ENCODE measurements at places on chromosomes 6 and 20.
A peak's percentile ranks its signal among the peaks of the same experiment; 100 is the strongest.

GRCh38 chr6:131107151-131107550, 28.1 kb upstream of the AKAP7 start:
- no peak overlapping the region for H3K27ac ChIP-seq
- no peaks in the 10 kb centered on the region for H3K4me1 ChIP-seq
- H3K4me3 ChIP-seq: no peak overlapping the region
- H3K36me3 ChIP-seq: no peaks in the 10 kb centered on the region
- DNase-seq: no peak

DNA sequence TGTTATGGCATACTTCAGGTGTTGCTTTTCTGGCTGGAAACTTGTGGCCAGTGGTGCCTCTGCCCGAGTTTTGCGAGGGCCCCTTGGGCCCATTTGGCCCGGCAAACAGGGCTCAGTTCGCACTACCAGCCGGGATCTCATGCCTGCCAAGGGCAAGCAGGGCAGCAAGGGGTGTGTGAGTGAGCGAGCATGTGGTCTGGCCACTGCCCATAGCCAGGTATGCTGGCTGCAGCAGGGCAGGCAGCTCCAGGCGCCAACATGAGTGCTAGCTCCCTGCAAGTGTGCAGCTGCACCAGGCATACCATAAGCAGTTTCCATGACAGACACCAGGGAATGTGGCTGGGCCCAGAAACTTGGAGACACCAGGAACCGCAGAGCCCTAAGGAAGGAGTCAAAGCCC, 389.5 kb downstream of the NKAIN2 start:
- H3K4me3 ChIP-seq: no peak overlapping the region
- no peaks in the 10 kb centered on the region for H3K36me3 ChIP-seq
- H3K27ac ChIP-seq: no peak overlapping the region
- no peaks in the 10 kb centered on the region for H3K4me1 ChIP-seq

DNA sequence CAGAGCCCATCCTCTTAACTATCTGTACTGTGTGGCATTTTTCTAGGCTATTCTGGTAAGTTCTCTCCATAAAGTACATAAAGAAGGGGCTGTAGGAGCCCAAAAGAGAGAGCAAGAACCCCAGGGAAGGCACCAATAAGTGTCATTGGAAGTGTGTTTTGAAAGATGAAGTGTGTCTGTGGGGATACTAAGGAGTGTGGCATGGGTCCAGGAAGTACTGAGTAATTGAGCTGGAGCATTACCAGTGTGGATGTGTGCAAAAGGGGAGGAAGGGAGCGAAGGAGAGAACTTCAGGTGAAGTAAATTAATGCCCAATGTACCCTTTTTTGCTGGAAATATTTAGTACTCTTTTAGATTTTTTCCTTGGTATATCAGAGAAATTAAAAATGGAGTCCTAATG, 63.9 kb downstream of the KCNS1 start:
- no peak overlapping the region for H3K4me3 ChIP-seq
- H3K4me1 ChIP-seq: peaks cover 2% of the 10 kb centered on the region
- no peaks in the 10 kb centered on the region for H3K36me3 ChIP-seq
- DNase-seq: peak; percentile 63
- no peaks in the 10 kb centered on the region for H3K27me3 ChIP-seq
- H3K27ac ChIP-seq: no peak overlapping the region

DNA sequence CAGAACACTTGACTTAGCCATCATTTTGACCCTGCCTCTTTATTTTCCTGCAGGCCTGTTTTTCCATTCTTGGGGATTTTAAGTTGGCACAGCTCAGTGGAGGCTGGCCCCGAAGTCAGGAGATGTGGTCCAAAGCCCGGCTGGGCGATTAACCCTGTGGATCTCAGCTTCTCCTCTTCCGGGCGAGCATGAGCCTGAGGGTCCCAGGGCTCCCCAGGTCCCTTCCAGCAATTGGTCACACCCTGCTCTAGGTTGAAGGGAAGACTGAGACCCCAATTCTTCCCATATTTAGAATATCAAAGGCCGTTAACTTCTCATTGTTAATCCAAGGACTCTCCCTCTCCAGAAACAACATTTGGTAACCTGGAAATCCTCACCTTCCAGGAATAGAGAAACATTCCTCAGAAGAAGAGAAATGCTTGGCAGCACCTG, 2.3 kb downstream of the THBS2 start:
- peak overlapping the region; percentile 71 for H3K27ac ChIP-seq
- peak overlapping the region; percentile 82 for H3K4me3 ChIP-seq
- no peak for DNase-seq
- H3K36me3 ChIP-seq: peaks cover 33% of the 10 kb centered on the region
- H3K4me1 ChIP-seq: peaks cover 22% of the 10 kb centered on the region
- no peaks in the 10 kb centered on the region for H3K27me3 ChIP-seq

DNA sequence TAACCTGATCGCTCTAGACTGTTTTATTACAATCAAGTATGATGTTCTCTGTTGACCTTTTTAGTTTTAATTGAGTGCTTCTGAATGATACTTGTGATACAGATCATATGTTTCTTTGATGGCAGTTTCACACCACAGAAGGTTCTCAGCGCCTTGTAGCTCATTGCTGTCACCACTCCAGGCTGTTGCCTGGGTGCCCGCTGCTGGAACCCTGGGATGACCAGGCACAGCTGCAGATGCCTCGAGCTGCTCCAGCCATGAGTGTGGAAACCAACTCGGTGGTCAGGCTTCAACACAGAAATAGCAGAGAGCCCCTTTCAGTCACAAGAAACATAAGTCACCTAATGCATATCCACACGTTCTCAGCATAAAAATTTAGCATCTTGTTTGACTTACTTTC, 112.7 kb downstream of the RPP40 start:
- no peak for DNase-seq
- H3K4me1 ChIP-seq: peaks cover 3% of the 10 kb centered on the region
- peaks cover 7% of the 10 kb centered on the region for H3K36me3 ChIP-seq
- no peak overlapping the region for H3K4me3 ChIP-seq
- no peaks in the 10 kb centered on the region for H3K27me3 ChIP-seq
